ACHN (cell line): ENCODE measurements at places on chromosomes 12 and 14.

GRCh38 chr12:28500373-28501024, 310.2 kb downstream of the CCDC91 start:
- DNase-seq = no peak

- no peak for DNase-seq
Observed at GRCh38 chr12:94290353-94290752, 142.0 kb downstream of the PLXNC1 start.

GRCh38 chr14:79605849-79606248, 605.5 kb downstream of the DIO2 start:
- DNase-seq = no peak

GRCh38 chr12:54447917-54448316, 25.5 kb downstream of the GTSF1 start:
- DNase-seq = no peak

DNA sequence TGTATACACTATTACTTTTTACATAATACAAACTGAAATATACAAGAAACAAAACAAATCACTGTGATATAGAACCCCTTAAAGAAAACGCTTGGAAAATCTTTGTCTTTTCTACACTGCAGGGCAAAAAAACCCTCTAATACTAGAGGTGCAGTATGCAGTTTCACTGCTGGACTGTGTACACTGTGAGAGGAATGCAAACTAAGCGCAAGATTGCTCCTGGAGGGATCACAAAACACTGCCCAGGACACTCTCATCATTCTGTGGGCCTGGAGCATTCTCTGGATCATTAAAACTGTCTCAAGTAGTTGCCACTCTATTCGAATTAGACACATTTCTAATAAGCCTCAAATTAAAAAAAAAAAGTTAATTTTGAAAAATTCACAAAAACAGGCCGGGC, 217.6 kb downstream of the MED13L start:
- DNase-seq = no peak

GRCh38 chr12:112179916-112180315, 54.6 kb downstream of the TRAFD1 start:
- DNase-seq = no peak

DNA sequence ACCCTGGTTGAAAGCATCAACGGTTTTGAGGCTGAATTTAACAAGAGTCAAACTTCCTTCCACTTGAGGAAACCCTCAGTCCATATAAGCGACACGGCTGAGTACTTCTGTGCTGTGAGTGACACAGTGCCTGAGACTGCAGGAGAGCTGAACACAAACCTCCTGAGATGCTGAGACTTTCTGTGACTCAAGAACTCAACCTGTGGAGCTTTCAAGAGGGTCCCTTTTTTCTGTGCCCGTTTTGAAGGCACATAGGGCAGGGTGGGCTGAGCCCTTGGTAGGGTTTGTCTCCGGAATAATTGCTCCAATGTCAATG, 305.3 kb upstream of the OR4E1 start:
- no peak for DNase-seq

DNA sequence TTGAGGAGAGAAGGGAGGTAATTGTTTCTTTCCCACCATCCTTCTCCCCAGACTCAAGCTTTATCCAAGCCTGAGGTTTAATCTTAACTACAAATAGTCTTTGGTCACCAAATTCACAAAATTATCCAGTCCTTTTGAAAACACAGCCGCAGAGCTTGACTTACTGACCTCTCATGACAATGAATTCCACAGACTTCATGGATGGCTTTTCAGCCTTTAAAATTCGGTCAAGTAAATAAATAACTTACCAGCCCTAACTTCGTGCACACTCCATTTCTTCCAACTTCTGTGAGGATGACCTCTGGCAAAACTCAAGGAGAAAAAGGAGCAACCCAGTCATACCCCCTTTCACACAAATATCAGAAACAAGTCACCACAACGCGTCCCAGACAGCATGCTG, 137.0 kb upstream of the CDKN3 start:
- no peak for DNase-seq

GRCh38 chr12:47382305-47382704, 302.5 kb upstream of the AMIGO2 start:
- DNase-seq = no peak

GRCh38 chr14:91354979-91355685, 62.5 kb downstream of the CCDC88C start:
- DNase-seq = no peak

- DNase-seq = no peak
Observed at GRCh38 chr12:62446754-62447452, 19.7 kb upstream of the MON2 start.

DNA sequence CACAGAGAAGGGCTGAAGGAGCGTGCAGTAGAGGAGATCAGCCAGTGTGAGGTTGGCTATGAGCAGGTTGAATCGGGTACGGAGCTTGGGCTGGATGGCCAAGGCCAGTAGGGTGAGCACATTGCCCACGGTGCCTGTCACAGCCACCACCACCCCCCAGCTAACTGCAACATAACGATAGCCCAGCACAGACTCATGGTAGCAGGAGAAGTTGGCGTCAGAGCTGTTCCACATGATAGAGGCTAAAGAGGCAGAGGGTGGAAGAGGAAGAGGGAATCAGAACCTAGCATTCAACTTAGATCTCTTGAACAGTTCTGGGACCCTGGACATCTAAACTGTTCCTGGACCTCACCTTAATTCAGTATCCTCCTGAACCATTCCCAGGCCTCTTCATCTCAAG, 668 bp downstream of the GPR84 start:
- no peak for DNase-seq

GRCh38 chr12:3202096-3202495, 124.9 kb downstream of the TSPAN9 start:
- DNase-seq = no peak

DNA sequence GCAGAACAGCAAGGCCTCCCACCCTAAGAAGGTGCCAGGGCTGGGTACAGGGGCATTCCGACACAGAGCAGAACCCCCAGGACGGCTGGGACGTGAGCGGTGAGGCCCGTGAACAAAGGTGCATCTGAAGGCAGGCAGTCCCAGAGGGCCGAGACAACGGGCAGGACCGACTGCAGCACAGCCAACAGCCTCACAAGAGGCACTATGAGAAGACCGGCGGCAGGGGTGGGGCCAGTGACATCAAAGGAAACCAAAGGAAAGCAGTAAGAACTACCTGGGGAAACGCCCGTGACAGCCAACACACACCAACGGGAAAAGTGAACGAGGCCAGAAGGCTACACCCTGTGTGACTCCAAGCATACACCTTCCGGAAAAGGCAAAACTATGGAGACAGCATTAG, 9.1 kb downstream of the BTBD6 start:
- DNase-seq = no peak

DNA sequence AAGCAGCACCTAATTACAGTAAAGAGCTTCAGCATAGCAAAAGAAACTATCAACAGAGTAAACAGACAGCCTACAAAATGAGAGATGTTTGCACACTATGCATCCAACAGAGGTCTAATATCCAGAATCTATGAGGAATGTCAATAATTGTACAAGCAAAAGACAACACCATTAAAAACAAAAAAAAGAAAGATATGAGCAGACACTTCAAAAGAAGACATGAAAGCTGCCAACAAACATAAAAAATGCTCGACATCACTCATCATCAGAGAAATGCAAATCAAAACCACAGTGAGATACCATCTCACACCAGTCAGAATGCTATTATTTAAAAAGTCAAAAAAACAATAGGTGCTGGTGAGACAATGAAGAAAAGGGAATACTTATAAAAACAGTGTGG, 273.1 kb downstream of the TMTC2 start:
- DNase-seq = no peak

GRCh38 chr12:41442896-41443295, 254.8 kb downstream of the PDZRN4 start:
- no peak for DNase-seq

GRCh38 chr14:93912782-93913181, 14.4 kb upstream of the FAM181A start:
- no peak for DNase-seq

GRCh38 chr14:66377574-66377973, 108.6 kb upstream of the CCDC196 start:
- DNase-seq = no peak

DNA sequence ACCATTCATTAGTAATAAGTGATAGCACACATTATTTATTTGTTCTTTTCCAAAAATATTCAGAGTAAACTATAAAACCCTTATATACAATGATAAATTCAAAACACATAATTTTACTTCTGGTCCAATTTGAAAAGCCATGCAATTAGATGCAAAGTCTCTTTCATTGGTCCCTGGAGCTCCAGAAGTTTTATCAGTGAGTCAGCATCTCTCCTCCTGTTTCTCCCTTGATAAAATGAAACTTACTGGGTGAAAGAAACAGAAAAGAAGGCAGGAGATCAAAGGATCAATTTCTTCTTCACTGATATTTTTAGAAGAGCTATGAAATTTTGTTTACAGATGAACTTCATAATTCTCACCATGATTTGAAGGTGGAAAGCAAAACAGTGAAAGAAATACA, 47.5 kb downstream of the IFNG start:
- DNase-seq = no peak

GRCh38 chr14:68677476-68677875, 115.4 kb downstream of the ZFP36L1 start:
- DNase-seq = no peak

GRCh38 chr14:31970744-31971143, 106.4 kb upstream of the ARHGAP5 start:
- no peak for DNase-seq

GRCh38 chr14:105204206-105204930, 23.3 kb upstream of the NUDT14 start:
- peak; percentile 65 for DNase-seq

- DNase-seq = peak; percentile 54
Observed at GRCh38 chr14:24051789-24052655, at the start of gene CARMIL3. TSS of gene CARMIL3 (plus strand) at chr14:24052009. CDS start at chr14:24052154, 145 bp downstream.

DNA sequence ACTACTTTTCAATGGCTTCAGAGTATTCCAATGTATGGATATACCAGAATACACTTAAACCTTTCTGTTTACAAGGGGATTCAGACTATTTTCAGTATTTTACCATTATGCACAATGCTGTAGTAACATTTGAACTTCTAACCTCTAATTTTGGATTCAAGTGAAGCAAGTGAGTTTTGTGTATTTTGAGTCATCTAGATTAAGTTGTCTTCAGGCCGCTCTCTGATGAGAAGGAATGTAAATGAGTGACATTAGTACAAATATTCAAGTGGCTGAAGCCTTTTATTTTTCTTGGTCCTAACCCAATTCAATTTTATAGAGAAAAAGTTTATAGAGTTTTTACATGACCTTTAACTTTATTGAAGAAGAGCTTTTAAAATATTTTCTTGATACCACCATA, 125.6 kb downstream of the PDE3A start:
- DNase-seq = no peak

DNA sequence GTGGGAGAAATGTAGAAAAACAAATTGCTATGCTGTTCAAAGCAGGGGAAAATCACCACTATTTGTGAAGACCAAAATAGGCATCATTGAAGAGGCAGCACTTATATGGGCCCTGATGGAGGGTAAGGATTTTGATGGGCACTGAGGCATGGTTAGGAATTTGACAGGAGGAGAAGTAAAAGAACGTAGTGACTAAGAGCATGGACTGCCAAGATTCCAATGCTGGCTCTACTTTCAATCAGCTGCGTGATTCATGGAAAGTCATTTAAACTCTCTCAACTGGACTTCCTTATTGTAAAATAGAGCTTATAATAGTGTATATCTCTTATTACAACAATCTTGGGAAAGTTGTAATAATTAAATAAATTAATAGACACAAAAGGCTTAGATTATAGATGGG, 267.7 kb upstream of the G2E3 start:
- peak; percentile 82 for DNase-seq

GRCh38 chr12:34396861-34397590, 374.7 kb downstream of the ALG10 start:
- no peak for DNase-seq

DNA sequence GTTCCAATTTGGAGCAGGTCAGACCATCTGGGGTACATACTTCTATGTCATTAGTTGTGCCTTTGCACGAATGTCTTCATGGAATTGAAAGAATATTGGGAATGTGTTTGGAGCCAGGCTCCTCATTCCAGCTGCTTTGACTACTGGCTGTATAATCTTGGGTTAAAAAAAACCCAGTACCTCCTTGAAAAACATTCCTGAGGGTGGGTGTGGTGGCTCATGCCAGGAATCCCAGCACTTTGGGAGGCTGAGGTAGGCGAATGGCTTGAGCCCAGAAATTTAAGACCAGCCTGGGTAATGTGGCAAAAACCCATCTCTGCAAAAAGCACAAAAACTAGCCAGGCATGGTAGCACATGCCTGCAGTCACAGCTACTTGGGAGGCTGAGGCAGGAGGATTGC, 125.6 kb downstream of the TTC8 start:
- no peak for DNase-seq

DNA sequence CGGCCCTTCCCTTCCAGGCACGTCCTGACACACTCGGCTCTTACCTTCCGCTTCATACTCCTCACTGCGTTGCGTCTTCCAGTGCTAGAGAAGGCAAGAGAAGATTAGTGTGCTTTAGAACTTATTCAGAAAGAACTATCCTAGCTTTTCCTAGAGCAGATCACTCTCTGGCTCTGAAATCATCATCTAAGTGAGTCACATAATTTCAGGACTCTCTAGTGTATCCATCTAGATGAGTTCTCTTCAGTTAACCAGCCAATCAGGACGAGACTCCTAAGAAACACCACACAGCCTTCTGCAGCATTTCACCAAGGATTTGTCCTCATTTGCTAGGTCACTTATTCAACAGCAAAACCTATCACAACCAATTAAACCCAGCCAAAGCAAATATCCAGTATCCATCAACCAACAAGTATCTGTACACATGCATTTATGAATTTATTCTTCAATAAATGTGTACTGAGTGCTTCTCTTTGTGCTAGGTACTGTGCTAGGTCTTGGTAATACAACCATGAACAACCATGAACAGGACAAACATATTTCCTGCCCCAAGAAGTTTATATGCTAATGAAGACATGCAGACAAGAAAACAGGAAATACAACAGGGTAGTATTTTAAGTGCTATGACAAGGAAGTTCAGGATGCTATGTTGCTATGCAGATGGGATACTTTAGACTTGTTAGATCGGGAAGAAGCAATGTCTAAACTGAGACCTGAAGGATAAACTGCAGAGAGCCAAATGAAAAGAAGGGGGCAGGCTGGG, 52.1 kb downstream of the NIN start:
- DNase-seq = peak; percentile 43

DNA sequence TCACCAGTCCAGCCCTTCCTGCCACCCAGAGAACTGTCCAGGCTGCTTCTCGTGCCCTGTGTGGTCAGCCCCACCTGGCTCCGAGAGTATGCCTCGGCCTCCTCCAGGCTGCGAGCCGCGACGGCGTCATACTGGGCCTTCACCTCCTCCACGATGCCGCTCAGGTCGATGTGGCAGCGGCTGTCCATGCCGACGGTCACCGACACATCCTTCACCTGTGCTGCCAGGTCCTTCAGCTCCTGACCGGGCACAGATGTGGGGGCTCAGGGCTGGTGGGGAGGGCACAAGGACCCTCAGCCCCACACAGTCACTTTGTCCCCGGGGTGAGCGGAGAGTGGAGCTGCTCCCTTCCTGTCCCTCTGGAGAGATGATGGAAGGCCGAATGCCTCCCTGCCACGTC, 18.3 kb downstream of the KRT80 start:
- no peak for DNase-seq

- DNase-seq = no peak
Observed at GRCh38 chr14:74521756-74522155, 28.2 kb downstream of the ISCA2 start.
